ENCODE measurements at places on chromosomes 2 and 18.

DNA sequence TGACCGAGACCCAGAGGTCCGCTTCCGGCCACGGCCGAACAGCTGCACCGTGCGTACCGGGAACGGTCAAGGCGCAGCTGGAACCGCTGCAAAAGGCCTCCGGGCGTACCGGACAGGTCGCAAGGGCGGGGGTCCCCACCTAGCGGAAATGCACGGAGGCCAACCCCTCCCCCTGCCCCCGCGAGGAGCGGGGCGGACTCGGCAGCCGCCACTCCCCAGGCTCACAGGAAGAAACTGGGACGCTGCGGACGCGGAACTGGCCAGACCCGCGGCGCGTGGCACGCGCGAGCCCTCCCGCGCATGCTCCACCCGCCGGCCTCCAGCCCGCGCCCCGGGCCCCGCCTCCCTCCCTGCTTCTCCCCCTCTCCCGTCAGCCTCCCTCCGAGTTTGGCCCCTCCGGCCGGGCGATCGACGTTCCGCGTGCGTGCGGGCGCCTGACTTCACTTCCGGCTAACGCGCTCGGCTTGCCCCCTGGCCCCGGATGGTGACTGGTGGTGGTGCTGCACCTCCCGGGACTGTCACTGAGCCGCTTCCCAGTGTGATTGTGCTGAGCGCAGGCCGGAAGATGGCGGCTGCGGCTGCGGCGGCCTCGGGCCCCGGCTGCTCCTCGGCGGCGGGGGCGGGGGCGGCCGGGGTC, at the start of gene BIRC6:
TSS of gene BIRC6 (plus strand) at position 343 of the 637 bp plus-strand sequence. CDS start at position 482, 139 bp downstream.
- peak; percentile 96 for ATAC-seq

- no peak for ATAC-seq
Measured at GRCh38 chr2:174728096-174728495, 36.2 kb downstream of the CHRNA1 start.

DNA sequence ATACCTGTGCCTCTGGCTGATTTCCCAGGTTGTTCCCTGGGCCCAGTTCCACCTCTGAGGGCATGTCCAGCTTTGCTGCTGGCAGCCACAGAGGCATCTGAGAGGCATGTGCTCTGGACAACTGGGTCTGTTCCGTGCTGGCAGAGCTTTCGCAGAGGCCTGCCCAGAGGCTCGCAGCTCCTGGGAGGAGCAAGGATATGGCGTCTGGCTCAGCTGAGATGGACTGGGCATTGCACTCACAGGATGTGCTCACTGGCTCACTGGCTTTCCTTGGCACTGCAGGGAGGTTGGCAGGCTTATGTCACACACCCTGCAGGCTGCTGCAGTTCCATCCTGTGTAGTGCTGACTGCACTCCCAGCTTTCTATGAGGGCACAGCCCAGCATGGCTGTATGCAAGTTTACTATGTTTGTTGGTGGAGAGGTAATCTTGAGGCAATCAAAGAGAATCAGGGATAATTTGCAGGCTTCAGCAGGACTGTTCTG, 172.3 kb downstream of the PRKCE start:
- ATAC-seq, result no peak

GRCh38 chr2:96142217-96143113, 2.8 kb downstream of the DUSP2 start:
- ATAC-seq, result peak; percentile 10

GRCh38 chr2:45167920-45168629, 158.8 kb upstream of the SIX2 start:
- ATAC-seq, result no peak
